Cardiac septum (tissue), 1 donor: ENCODE measurements at places on chromosomes 1 and 21. TPM values are rescaled to one million over a fixed set of nuclear protein-coding genes. Genes with fewer than 3 reads are reported as not detected.
A peak's percentile ranks its signal among the peaks of the same experiment; 100 is the strongest.

CLCA4 gene
- 0.13 TPM for total RNA-seq

LCE2B gene
- not detected for total RNA-seq

SNIP1 gene
- 10.5 TPM for total RNA-seq

TTC22 gene
- 0.08 TPM for total RNA-seq

CAPN8 gene
- not detected for total RNA-seq

FAM163A gene
- 0.16 TPM for total RNA-seq

LRRC39 gene
- 90.7 TPM for total RNA-seq

ATP5IF1 gene
- total RNA-seq = 423 TPM

ABCA4 gene
- 0.19 TPM for total RNA-seq

DNA sequence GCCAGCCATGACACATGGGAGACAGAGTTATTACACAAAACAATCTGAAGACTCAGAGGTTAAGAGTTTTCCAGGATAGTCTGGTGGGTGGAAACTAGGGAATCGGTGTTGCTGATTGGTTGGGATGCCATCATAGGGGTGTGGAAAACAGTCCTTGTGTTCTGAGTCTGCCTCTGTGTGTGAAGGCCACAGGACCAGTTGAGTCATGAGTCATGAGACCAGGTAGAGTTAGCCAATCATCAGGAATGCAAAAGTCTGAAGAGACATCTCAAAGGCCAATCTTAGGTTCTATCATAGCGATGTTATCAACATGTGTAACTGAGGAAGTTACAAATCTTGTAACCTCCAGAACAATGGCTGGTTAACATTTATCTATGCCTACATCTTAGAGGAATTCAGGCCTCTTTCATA is 49.7 kb upstream of the NEK7 start:
- no peak for DNase-seq

GRCh38 chr1:171346881-171347280 is 32.9 kb downstream of the FMO4 start:
- DNase-seq = no peak

GRCh38 chr1:66711420-66711819 is 40.8 kb upstream of the DYNLT5 start:
- DNase-seq = no peak

DNA sequence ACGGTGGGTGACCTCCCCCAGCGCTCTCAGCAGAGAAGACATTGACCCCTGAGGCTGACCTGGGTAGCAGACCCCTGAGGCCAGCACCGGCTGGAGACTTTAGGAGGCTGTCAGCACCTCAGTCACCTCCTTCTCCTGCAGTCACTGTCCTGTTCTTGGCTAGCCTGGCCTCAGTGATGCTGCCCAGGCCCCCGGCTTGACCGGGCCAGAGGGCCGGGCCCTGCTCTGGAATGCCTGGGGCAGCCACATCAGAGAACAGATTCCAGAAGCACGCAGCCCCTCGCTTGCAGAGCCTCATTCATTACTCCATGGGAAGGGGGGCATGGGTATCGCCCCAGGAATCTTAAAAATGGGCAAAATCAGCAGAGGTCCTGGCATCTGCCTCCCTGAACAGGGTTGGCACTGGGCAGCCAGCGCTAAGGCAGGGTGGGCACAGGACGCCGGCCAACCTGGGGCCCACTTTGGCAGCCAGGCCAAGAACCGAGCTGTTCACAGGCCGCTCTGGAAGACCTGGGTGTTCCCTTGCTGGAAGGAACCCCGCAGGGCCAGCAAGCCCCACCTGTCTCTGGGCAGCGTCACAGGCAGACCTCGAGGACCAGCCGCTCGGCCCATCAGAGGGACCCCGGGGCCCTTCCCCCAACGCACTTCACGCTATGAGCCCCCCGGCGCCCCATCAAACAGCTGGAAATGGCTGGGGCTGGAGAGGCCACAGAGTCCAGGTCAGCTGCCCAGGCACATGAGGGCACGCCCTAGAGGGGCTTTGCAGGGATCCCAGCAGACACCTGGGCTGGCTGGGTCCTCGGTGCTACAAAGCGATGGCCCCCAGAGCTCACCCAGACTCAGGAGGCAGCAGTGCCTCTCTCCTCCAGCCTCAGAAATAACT is 45.1 kb downstream of the MEGF6 start:
- DNase-seq = no peak

- DNase-seq = no peak
Observed at GRCh38 chr1:232300466-232300865, 329.5 kb downstream of the SIPA1L2 start.

DNA sequence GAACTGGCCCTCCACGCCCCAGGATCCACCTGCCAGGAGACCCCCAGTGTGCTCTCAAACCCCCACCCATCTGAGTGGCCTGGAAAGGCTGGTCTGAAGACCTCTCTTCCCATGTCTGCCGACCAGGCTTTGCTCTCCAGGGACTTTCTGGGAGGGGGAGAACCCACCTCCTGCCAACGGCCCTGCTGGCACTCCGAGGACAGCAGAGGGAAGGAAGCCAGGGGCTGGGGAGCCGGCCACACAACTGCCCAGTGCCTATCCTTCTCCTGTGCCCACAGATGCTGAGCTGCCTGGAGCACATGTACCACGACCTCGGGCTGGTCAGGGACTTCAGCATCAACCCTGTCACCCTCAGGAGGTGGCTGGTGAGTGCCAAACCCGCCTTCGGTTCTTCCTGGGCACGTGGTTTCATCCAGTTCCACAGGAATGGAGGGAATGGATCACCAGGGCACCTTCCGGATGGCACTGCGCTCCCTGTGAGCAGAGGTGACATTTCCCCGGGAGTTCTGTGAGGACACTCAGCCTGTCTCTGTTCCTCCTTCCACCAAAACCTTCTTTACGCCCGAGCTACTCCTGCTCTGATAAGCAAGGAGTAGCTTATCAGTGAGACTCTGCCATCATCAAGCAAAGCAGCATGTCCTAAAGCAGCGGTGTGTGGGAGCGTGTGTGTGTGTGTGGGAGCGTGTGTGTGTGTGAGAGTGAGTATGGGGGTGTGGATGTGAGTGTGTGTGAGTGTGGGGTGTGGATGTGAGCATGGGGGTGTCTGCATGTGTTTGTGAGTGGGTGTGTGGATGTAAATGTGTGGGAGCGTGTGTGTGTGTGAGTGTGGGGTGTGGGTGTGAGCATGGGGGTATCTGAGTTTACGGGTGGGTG is 105.5 kb downstream of the PDE9A start:
- DNase-seq = no peak

- no peak for DNase-seq
Observed at GRCh38 chr1:12434174-12434573, 183.8 kb downstream of the DHRS3 start.

GRCh38 chr1:247864644-247865043 is 7.7 kb downstream of the TRIM58 start:
- DNase-seq = no peak

GRCh38 chr1:119225831-119226230 is 85.4 kb upstream of the WARS2 start:
- no peak for DNase-seq

GRCh38 chr1:110434946-110435345 is 16.0 kb upstream of the PROK1 start:
- no peak for DNase-seq

GRCh38 chr1:76955652-76956051 is 88.4 kb downstream of the ST6GALNAC5 start:
- DNase-seq = no peak

DNA sequence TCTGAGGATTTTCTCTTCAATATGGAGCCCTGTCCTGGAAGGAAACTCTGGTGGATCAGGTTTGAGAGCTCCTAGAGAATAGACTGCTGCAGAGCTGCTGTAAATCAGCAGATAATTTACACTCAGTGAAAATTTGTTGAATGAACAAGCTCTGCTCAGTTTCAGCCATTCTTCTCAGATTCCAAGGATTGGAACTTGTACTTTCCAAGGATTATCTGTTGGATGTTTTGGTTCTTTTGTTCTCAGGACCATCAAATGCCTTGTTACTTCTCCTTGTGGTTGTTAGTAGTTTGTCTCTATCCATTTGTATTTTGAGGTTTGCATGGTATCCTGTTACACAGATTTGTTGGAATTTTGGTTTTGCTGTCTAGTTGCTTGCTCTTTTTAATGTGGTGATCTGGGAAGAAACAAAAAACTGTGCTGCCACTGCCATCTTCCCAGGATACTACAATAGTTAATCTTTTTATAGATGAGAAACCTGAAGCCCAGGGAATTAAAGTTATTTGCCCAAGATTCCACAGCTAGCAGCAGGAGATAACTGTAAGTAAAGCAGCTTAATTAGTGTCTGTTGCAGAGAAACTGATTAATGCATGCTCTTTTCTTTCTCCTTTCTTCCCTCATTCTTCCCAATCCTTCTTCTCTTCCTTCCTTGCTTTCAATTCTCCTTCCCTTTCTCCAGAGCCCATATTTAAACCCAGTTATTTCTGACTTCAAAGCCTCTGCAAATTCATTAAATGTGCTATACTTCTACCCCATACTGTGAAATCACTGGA is 21.7 kb upstream of the KIFAP3 start:
- no peak for DNase-seq

GRCh38 chr1:29286194-29286767 is 50.0 kb downstream of the PTPRU start:
- peak; percentile 29 for DNase-seq

DNA sequence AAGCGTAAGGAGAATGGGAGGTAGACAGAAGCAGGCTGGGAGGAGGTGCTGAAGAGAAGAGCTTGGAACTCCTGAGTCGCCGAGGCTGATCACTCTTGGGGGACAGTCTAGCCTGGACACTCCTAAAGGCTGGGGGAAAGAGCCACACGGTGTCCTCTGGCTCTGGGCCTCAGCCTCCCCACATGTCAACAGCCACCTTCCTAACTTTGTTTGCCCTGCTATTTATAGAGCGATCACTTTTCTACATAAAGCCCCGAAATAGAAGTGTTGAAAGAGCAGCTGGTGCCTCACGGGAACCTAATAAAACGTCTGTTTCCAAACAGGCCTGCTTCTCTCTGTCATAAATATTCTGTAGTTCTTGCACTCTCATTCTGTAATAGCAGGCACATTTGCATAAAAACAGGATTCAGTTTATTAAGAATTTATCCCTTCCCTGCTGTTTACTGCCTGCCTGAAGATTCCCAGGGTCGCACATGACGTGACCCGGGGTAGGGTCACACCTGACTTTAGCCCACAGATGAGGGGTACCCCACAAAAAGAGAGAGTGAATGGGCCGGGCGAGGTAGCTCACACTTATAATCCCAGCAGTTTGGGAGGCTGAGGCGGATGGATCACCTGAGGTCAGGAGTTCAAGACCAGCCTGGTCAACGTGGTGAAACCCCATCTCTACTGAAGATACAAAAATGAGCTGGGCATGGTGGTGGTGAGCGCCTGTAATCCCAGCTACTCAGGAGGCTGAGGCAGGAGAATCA is 212.5 kb downstream of the TOMM20 start:
- peak; percentile 74 for DNase-seq

- no peak for DNase-seq
Observed at GRCh38 chr1:212667223-212668139, 32.2 kb downstream of the BATF3 start.

DNA sequence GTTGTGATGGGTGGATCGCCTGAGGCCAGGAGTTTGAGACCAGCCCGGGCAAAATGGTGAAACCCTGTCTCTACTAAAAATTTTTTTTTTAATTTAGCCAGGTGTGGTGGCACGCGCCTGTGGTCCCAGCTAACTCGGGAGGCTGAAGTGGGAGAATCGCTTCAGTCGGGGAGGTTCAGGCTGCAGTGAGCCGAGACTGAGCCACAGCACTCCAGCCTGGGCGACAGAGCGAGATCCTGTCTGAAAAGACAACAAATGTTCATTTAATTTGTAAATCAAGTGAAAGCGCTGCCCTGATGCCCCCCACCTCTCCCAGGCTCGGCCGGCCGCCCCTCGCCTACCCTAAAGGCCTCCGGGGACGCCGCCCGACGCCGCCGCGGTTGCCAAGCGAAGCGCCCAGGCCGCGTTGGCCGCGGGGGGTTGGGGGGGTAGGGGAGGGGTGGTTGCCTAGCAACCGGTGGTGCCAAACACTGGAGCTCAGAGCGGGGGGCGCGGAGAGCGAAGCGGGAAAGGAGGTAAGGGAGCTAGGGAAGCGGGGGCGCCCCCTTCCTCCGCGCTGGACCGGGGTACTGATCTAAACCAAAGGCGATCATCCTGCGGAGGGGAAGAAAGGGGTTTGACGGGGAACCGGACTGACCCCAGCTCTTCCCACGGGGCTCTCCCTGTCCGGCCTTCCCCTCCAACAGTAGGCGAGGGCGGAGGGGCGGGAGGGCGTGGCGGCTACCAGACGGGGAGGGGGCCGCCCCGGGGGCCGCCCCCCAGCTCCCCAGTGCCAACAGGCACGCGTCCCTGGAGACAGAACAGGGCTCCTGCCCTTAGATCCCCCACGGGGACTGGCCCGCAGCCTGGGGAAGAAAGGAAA is at the start of gene TEKT2:
Gene TEKT2, plus strand, starts transcription at position 460 of the 862 bp plus-strand sequence. CDS start 828 bp downstream, outside the sequence.
- no peak for DNase-seq

- DNase-seq = peak; percentile 64
Observed at GRCh38 chr21:46038341-46038829, 56.8 kb downstream of the COL6A1 start.

GRCh38 chr1:154611150-154611862 is 3.3 kb upstream of the ADAR start:
- DNase-seq = no peak

- no peak for DNase-seq
Observed at GRCh38 chr1:30768159-30768829, 10.7 kb upstream of the LAPTM5 start.

- DNase-seq = no peak
Observed at GRCh38 chr1:212315907-212316306, 30.7 kb downstream of the PPP2R5A start.

- DNase-seq = no peak
Observed at GRCh38 chr1:170863621-170864020, 71.7 kb upstream of the MROH9 start.

DNA sequence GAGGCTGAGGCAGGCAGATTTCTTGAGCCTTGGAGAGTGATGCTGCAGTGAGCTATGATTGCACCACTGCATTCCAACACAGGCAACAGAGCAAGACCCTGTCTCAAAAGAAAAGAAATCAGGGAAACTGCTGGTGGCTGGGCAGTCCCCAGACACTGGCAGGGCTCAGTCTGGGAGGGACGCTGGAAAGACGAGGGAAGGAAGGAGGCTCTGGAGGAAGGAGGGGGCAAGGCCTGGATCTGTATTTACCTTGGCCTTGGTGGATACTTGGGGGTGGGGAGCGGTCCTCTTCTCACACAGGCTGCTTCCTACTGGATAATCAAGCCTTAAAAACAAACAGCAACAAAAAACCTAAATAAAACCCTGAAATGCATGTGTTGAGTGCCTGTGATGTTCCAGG is 24.4 kb downstream of the KCNQ4 start:
- no peak for DNase-seq

DNA sequence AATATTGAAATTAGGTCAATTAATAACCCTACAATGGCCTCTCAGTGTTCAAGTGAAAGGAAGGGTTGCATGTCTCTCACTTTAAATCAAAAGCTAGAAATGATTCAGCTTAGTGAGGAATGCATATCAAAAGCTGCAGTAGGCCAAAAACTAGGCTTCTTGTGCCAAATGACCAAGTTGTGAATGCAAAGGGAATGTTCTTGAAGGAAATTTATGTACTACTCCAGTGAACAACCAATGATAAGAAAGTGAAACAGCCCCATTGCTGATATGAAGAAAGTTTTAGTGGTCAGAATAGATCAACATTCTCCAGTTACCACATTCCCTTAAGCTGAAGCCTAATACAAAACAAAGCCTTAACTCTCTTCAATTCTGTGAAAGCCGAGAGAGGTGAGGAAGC is 10.0 kb downstream of the MAEL start:
- no peak for DNase-seq
